ENCODE measurements at places on chromosomes 7 and 10.

DNA sequence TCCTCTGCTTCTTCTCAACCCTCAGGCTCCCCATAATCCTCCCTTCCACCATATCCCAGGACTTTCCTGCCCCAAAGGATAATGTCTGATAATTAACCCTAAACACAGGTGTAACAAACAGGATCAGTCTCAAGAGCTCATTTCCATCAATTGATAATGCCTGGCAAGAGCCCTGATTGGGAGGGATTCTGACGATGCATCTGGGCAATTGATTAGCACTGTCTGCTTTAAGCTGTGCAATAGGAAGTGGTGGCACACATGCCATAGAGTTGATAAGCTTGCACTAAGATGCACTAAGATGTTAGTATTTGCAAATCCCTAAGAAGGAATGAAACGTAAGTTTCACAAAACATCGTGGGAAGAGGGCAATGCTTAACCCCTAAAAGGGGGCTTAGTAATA is 27.4 kb upstream of the EGR2 start:
- DNase-seq, result no peak

DNA sequence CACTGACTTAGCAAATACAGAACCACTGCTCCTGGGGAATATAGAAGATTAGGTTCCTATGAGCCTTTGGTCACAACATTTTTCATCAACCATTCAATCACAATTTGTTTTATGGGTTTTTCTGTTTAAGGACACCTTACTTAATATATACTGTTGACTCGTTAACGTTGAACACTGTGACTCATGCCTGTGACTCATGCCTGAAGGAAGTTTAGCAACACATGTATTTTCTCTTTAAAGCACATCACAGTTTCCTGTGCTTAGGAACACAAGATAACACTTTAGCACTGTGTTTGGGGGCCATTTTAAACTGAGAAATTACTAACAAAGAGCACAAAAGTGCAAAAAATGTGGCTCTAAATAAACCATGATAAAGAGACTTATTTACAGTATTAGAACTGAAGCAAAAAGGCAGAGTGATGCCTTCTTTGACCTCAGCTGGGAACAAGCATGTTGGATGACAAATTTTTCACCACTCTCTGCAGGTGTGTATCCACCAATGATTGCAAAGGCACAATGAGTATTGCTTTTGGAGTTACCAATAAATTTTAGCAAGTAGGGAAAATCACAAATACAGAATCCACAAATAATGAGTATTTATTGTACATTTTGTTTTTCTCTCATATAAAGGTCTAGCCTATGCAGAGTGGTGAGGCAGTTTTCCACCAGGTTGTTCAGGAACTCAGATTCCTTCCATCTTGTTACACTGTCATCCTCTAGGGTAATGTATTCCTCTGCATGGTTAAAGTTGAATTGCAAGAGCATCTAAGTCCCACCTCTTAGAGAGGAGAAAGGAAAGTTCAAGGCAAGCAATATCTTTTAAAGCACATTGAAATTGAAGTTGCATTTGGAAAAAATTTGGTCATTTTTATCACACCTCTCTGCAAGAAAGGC is 7.3 kb downstream of the FGFBP3 start:
- DNase-seq, result no peak

GRCh38 chr7:131108212-131108940 is 219.3 kb upstream of the MKLN1 start:
- no peak for DNase-seq

DNA sequence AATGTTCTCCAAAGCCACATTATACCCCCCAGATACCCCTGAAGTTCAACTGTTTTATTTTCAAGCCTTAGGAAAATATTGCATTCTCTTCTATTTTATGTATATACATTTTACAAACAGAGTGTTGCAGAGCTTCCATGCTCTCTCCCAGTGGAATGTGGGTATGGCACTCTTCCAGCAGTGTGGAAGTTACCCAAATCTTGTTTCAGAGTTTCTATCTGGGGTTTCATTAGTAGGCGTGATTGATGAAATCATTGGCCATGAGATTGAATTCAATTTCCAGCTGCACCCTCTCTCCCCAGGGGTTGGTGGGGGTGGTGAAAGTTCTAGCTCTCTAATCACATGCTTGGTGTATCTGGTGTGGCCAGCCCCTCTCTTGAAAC is 350.4 kb downstream of the RPS24 start:
- DNase-seq, result no peak

DNA sequence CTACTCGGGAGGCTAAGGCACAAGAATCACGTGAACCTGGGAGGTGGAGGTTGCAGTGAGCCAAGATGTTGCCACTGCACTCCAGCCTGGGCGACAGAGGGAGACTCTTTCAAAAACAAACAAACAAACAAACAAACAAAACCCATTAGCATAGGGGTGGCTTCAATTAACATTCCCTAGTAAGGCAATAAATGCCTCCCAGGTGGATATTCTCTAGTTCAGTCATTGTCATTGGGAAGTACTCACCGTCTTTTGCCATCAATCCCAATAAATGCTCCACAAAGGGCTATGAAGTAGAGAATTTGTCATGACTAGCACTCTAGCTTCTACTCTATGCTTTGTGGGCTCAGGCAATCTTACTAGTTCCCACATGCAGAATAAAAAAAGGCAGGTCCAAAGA is 11.7 kb upstream of the TMEM254 start:
- no peak for DNase-seq

DNA sequence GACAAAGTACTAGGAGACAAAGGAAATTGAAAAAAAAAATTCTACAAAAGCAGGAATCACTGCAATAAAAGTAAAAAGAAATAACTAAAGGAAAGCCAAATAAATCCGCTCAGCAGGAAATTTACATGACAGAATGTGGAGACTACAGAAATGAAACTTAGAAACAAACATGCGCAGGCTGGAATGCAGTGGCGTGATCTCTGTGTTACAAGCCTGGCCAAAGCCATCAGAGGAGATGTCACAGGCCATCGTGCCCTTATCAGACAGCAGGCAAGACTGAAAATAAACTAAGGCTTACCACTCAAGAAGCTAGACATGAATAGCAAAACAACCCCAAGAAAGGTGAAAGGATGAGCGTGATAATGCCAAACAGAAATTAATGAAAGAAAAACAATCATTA is 6.3 kb upstream of the CAMK2B start:
- no peak for DNase-seq

- DNase-seq, result no peak
Measured at GRCh38 chr10:68251625-68252495, 19.9 kb upstream of the ATOH7 start.

GRCh38 chr10:132543916-132544743 is 6.5 kb downstream of the INPP5A start:
- no peak for DNase-seq

DNA sequence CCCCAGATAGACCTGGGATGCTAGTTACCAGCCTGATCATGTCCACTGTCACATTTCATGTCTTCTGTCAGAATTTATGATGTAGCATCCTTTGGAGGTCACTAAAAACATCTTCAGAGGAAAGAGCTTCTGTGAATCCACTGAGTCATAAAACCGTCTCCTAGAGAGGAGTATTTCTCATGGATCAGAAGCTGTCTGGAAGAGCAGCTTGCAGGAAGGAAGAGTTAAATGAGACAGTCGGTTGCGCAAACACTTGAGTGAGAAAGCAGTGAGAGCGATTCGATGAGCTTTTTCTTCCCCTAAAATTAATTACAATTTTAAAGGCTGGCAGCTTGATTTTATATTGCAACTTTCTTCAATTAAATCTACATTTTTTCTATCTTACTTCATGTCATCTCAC is 47.2 kb upstream of the WDR11 start:
- DNase-seq, result no peak

DNA sequence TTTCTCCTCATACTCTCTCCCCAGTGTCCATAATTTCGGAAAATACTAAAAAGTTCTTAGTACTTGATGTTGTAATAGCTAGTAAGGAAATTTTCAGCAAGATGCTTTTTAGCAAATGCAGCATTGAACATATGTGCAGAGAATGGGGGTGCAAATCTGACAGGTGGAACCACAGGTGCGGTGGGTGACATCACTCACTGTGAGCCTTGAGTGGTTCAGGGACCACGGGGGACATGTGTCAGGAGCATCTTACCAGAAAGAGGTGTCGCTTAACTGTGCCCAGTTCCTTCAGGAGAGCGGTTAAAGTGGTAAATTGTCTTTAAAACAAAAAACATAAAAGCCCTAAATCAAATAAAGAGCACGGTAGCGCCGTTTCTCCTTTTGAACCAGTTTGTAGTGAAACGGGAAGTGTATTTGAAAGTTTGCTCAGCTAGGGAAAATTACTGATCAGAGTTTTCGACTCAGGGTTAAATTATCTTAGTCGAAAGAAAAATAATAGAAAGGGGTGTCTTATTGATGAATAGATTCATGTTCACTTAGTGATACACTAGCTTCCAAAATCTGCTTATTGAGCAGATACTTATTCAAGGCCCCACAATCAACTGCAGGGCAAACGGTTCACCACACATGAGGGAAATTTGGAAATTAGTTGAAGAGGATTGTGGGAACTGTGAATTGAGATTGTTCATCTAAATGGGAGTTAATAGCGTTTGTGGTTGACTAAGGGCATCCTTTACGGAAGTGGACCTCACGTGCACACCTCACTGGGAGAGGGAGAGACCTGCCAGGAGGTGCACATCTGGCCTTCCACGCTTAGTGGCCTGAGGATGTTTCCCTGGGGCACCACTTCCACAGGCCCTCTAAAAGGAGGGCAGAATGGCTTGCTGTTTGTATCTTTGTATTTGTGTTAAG is 12.7 kb downstream of the CUL1 start:
- no peak for DNase-seq

- DNase-seq, result no peak
Measured at GRCh38 chr10:48890888-48891850, 48.5 kb downstream of the LRRC18 start.

DNA sequence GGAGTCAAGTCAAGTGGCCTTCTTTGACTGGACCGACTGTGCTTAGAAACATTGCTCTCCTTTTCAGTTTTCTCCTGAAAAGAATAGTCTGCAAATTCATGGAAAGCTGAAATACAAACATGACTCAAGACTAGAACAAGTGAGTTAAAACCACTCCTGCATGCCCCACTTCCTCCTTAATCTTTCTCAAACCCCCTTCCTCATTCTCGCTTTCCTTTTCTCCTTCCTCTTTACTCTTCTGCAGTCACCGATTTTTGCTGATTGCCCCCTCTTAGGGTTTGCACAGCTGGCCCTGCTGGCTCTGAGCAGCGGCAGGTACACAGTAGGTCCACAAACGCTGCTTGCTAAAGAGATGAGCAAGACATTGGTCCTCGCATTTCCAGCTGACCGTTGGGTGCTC is 34.8 kb upstream of the MKI67 start:
- no peak for DNase-seq

- DNase-seq, result no peak
Measured at GRCh38 chr10:4267086-4267773, 482.2 kb upstream of the KLF6 start.

DNA sequence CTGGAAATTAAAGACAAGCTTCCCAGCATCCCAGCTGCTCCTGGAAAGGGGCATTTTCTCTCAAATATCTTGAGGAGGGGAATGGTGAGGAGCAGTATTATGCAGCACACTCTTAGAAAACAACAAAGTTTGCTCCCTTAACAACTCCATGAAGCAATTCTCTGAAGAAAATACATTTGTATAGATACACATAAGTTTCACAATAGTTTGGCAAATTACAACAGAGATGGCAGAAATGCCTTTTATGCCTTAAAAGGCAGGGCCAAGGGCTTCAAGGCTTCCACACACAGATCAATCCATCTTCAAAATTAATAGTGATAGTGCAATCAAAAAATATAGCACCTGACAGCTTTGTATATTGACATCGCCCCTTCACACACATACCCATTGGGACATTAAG is 12.2 kb downstream of the DGKI start:
- DNase-seq, result no peak

GRCh38 chr10:3472287-3473051 is 299.9 kb upstream of the PITRM1 start:
- no peak for DNase-seq

GRCh38 chr10:126872768-126873167 is 32.5 kb upstream of the DOCK1 start:
- DNase-seq, result no peak

GRCh38 chr10:133058331-133059092 is 29.2 kb upstream of the ADGRA1 start:
- DNase-seq, result no peak

DNA sequence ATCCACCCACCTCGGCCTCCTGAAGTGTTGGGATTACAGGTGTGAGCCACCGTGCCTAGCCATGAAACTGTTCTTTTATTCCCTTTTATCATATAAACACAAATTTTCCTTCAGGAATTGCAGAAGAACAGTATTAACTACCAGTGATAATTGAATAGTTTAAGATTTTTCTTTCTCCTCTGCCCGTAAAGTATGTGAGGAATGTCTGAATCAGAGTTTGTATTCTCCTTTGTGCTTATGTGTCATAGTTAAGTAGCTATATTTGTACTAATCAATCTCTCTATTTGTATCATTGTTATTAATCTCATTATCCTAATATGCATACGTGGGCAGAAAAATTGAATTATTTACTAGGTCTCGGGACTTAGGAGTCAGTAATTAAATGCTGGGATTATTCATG is 83.6 kb downstream of the ZNF277 start:
- no peak for DNase-seq

- no peak for DNase-seq
Measured at GRCh38 chr10:92993699-92994272, 66.8 kb upstream of the CYP26C1 start.

DNA sequence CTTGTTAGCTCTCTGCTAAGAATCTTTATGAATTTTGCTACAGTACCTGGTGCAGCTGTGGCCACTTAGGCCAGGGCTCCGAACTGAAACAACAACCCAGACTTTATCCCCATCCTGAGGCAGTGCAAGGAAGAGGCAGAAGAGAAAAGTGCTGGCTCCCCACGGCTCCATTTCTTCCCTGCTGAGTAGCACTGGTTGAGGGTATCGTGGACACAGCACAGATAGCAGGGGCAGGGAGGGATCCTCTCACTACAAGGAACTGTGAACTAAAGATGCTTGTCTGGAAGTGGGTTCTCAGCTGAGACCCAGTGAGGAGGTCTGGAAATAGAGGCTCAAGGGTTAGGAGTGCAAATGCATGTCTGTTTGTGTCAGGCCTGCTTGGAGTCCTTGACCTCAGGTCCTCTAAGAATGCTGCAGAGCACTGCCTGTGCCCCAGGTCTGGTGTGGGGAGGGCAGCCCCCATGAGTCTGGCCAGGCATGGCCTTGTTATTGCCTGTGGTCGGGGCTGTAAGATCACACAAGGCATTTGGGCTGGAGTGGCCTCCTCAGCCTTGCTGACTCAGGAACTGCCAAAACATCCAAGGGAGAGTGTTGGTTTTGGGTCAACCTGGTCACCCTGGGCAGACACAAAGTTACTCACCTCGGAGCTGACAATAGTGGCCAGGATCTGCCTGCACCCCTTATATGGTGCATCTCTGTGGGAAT is 58.1 kb downstream of the DMBT1 start:
- DNase-seq, result no peak
